ENCODE measurements at places on chromosomes 12 and 14.

GRCh38 chr12:32178341-32179010 lies 71.8 kb downstream of the BICD1 start:
- no peak for DNase-seq

- DNase-seq: no peak
Observed at GRCh38 chr14:29637411-29637810, 290.2 kb downstream of the PRKD1 start.

DNA sequence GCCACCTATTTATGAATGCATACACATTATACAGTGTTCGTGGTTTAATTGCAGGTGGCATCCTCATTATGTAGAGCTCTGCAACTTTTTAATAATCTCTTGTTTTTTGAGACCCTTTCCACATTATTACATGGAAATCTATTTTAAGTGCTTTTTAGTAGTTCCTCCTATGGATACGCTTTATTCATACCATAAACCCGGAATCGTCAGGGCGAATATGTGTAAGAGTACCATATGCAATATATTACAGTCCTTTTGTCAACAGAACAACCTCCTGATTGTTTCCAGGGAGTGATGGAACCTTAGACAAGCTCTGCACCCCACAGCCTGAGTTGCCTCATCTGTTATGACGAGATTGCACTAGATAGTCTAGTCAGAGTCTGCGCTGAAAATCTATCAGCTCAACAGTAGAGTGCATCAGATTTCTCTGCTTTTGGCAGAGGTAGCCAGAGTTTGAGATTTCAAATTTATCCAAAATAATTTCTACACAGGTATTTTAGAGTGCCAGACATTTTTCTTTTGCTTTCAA lies 33.6 kb downstream of the EID3 start:
- DNase-seq: no peak

DNA sequence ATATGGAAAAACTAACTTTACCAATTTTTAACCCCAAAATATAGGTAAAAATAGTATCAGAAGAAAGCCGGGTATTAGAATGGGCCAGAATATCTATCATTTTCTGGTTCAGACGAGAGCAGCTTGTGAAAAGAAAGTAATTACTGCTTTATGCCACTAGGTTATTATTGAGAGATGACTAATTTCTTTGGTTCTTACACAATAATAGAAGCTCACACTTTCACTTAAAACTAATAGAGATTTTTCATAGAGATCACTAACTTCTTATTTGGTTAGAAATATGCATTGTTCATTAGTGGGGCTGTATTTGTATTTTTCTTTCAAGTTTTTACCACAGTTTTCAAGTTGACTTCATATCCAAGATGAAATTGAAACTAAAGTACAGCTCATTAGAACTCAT lies 1241.2 kb upstream of the FLRT2 start:
- no peak for DNase-seq

- no peak for DNase-seq
Observed at GRCh38 chr14:23346693-23347405, 5.8 kb downstream of the SLC22A17 start.

All from stimulated activated naive CD4-positive, alpha-beta T cell treated with Interleukin-2 at 50 U/mL for 16 hours (primary cell).